Left renal cortex interstitium (tissue), 4 donors: ENCODE measurements at places on chromosomes 7 and 10.

DNA sequence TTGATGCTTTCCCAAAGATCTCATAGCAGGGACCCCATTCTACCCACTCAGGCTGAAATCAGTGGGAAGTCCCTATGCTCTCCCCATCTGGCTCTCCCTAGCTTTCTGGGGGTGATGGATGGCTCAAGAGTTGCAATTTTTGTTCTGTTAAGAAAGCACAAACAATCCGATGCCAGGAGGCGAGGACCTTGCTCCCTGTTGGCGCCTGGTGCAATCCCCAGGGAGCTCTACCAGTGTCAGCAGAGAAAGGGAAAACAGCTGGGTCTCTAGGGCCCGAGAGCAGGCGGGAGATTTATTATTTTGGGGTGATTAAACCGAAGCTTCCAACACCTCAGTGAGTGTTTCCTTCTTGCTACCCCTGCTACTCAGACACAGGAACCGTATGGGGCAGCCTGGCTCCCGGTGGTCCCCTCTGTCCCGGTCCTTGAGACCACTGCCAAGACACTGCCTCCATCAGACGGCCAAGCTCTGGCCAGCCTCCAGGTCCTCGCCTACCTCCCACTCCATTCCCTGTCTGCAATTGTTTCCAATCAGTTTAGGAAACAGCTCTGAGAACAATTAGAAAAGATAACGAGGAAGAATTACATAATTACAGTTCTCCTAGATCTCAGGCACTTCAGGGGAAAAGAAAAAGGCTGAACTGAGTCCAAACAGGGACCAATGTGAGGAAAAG lies 147.9 kb downstream of the PLXNA4 start:
- DNase-seq, result no peak

GRCh38 chr7:121337398-121337797 lies 8.6 kb downstream of the WNT16 start:
- no peak for DNase-seq

- no peak for DNase-seq
Observed at GRCh38 chr7:117685795-117686194, 187.4 kb downstream of the CTTNBP2 start.

- DNase-seq, result no peak
Observed at GRCh38 chr7:14206121-14206520, 216.7 kb upstream of the ETV1 start.

GRCh38 chr7:151394076-151395035 lies 15.5 kb downstream of the WDR86 start:
- DNase-seq, result no peak

- no peak for DNase-seq
Observed at GRCh38 chr7:124009321-124009720, 23.5 kb downstream of the TMEM229A start.

GRCh38 chr10:82981137-82981723 lies 1106.2 kb downstream of the NRG3 start:
- DNase-seq, result no peak
